ENCODE measurements at places on chromosomes 1 and 21. TPM values are rescaled to one million over a fixed set of nuclear protein-coding genes. Genes with fewer than 3 reads are reported as not detected.

- DNase-seq, result no peak
These were observed 16.0 kb upstream of the SCCPDH start for GRCh38 chr1:246708166-246708565.

DNA sequence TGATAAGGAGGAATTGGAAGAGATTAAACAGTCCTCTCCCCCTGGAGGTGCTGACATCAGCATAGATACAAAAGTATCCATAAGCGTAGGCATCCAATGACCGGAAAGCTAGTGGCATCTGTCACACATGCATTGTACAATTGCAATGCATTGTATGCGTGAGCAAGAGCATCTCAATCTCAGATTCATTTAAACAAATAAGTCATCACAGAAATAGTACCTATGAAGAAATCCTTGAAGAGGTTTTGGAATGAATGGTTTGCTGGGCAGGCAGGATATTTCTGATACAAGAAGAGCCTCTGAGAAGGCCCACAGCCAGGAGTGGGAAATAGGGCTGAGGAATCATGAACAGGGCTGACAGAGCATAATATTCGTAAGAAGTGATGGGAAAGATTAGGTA is 88.9 kb upstream of the ABCD3 start:
- DNase-seq, result no peak

DNA sequence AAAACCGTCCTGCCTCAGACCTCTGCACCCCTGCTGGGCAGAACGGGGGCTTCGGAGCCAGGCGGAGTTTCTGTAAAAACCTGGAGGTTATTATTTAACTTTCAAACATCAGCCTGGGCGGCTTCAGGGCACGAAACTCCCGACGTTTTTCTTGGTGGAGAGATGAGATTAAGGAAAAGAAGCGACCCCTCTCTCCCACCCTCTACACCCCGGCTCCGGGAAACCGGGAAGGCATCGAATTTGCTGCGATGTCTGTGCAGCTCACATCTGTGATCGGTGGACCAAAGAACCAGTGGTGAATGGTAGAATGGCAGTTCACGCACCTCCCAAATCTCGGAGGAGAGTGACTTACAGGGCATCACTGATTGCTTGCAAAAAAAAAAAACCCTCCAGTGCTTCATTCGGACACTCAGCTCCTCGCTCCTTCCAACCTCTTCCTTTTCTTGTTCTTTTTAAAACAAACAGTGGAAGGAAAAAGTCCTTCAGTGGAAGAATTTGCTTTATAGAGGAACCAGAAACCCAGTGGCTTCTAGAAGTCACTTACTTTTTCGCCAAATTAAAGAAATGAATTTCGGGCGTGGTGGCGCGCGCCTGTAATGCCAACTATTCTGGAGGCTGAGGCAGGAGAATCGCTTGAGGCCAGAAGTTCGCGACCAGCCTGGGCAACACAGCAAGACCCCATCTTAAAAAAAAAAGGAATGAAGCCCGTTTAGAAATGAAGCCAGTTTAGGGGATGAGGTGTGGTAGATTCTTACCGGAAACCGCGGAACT is 884 bp downstream of the PHACTR4 start:
- DNase-seq, result peak; percentile 64

GRCh38 chr1:199784138-199784895 is 243.2 kb upstream of the NR5A2 start:
- no peak for DNase-seq

- DNase-seq, result no peak
These were observed 297.0 kb upstream of the NCAM2 start for GRCh38 chr21:20701235-20701634.

GRCh38 chr1:16217061-16217785 is 4.8 kb upstream of the ARHGEF19 start:
- DNase-seq, result peak; percentile 99

DNA sequence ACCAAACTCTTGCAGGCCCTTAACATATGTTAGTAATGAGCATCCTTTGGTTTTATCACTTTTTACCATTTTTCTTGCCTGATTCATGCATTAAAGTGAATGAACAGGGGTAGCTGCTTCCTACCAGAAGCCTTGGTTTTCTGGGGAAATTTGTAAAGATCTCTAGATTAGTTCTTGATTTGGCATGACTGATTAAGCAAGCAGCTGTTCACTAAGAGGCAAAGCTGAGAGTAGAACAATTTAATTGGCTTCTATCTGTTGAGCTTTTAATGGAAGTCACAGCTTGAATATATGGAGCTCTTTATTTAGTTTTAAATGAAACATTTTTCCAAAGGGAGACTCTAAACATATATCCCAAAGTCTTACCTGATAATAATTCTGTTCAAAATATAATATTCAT is 23.6 kb downstream of the TLCD4 start:
- no peak for DNase-seq

GRCh38 chr1:167717351-167717750 is 4.4 kb upstream of the MPZL1 start:
- DNase-seq, result no peak

GRCh38 chr1:18249631-18250030 is 142.0 kb downstream of the IGSF21 start:
- no peak for DNase-seq

DNA sequence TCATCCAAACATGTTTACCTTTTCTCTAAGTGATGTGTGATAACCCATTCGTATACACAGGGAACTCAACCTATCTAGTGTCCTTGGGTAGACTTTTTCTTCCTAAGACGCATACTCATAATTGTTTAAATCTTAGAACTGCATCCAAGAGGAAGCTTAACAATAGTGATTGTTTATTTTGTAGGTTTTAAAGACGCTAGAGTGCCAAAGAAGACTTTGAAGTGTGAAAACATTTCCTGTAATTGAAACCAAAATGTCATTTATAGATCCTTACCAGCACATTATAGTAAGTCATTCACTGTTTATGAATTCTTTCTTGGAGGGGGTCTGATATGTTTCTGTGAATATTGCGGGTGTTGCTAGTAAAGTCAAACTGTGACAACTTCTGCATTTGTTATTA is 25.4 kb downstream of the PLA2G4A start:
- no peak for DNase-seq

DNA sequence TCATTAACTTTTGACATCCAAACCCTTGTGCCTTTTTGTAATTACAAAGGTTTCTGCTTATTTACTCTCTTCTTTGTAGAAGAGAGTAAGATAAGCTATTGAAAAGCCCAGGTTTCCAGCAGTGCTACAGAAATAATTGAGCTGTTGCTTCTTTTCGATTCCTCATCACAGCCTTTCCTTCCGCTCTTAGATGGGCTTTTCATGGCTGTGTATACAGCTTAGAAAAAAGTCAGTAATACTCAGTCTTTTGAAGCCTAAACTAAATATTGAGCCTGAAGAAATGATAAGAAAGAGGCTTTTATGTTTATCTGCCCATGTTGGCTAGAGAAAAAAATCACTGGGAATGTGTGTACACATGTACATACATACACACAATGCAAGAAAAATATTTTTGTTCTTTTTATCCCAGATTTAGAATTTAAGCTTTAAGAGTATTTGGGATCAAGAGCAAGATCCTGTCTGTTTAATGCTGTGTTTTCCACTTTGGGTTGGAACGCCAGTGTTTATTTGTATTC is 172.4 kb downstream of the VPS13D start:
- DNase-seq, result no peak

DNA sequence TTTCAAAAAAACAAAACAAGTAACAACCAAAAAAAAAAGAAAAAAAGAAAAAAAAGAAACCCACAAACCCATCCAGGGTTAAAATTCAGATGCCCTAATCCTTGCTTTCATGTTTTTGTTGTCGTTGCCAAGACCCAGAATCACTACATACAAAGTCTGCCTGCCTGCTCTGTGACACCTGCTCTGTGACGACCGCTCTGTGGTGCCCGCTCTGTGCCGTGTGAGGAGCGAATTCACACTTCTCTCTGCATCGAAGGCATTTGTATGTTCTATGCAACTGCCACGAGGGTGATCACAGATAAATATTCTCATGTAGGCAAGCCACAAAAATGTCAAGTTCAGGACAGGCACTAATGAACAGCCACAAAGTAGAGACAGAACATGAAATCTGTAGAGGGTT is 178.6 kb downstream of the SLC45A1 start:
- no peak for DNase-seq

GRCh38 chr1:53335661-53336060 is 7.8 kb upstream of the LRP8 start:
- no peak for DNase-seq

BARHL2 gene
- total RNA-seq, result not detected

RGS8 gene
- total RNA-seq, result not detected

DENND2C gene
- total RNA-seq, result 60.9 TPM

PIAS3 gene
- total RNA-seq, result 54.5 TPM

ASCL5 gene
- not detected for total RNA-seq

CFHR3 gene
- total RNA-seq, result not detected

All from suprapubic skin (tissue), 4 donors.